NCI-H1436 treated with DMSO at 0.1 percent for 48 hours (cell line): ENCODE measurements at places on chromosomes 16 and 17.

GRCh38 chr17:83087788-83088360 lies 8.5 kb downstream of the METRNL start:
- no peak for DNase-seq

DNA sequence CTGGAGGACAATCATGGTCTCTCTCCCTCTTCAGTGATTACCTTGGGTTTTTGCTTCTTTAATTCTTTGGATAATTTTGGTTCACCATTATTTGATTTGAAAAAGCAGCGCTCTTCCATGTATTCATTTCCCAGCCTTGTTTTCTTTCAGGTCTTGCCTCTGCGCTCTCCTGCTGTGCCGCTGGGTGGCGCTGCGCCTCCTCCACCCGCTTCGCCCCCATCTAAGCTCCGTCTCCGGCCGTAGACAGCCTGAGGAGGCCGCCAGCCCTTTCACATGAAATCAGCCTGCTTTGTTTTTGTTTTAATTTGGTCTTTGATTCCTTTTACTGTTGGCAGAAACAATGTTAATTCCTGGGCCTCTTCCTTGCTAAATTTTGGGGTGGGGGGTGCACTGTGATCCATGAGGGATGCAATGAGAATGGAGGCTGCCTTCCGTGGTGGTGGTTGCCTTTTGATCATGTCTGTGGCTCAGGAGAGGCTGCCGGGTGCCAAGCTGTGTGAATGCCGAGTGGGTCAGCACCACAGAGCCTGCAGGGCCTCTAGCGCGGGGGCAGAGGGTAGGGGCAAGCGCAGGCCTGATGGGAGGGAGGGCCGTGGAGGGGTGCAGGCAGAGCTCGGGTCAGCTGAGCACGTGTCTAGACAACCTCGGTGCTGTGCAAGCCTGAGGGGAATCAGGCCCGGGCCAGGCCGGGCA lies 64.1 kb downstream of the PLD6 start:
- no peak for DNase-seq

- DNase-seq: no peak
These were observed 483 bp downstream of the RPA1 start for GRCh38 chr17:1830288-1830687.

- DNase-seq: no peak
These were observed 259.0 kb downstream of the CPPED1 start for GRCh38 chr16:12544477-12545296.

- DNase-seq: no peak
These were observed 10.3 kb downstream of the NT5M start for GRCh38 chr17:17313350-17313991.

- no peak for DNase-seq
These were observed 52.6 kb downstream of the PIGL start for GRCh38 chr17:16269658-16270057.

DNA sequence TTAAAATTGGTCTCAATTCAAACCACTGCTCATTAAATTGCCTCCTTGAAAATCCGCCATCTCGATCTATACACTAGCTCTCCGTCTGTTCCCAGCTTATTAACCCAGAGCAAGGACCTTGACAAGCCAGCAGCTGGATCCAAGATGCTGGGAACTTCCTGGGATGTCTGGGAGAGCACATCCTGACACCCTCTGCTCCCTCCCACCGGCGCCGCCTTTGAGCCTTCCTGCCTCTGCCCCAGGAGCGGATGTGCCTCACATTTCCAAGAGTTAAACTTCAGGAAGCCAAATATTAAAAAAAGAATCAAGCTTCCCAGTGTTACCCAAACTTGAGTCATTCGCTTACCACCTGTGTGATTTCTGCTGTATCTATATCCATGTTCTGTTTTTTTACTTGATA lies 107.9 kb downstream of the HAPSTR1 start:
- DNase-seq: no peak

- DNase-seq: no peak
These were observed 12.1 kb upstream of the FOXF1 start for GRCh38 chr16:86498155-86498670.

GRCh38 chr16:81717662-81718189 lies 61.4 kb upstream of the PLCG2 start:
- no peak for DNase-seq

DNA sequence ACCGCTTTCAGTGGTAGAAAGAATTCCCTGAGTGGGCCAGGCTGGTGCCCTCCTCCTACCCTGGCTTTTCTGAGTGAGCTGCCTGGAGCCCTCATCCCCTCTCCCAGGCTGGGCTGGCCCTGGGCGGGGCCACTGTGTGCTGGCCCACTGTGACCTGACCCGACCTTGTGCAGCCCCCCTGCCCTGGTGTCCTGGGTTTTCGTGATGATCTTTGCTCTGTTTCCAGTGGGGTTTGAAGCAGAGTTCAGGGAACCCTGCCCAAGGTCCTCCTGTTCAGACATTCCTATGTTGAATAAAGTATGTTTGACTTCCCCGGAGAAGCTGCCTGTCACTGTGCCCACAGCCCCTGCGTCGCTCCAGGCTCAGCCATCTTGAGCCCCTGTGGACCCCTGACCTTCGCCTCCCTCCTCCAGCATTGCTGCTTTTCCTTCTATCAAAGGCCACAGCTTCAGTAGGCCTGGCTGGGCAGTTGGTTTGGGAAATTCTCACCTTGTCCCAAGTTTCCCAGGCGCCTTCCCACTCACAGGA lies 13.7 kb upstream of the NAGLU start:
- DNase-seq: no peak

DNA sequence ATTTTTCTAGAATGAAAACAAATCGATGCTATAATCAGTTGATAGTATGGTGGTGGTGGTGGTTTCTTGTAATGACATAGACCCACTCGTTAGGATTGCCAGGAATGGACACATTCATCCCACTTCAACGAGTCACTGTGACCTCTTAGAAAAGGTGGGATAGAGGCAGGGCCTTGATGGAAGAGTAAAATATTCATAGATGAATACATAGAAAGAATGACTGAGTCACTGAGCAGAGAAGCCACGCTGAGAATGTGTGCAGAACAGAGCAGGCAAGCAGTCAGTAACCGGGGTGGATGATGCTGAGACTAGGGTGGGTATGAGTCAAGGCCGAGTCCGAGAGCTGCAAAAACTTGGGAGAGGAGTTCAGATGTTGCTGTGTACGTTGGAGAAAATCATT lies 129.9 kb downstream of the PITPNC1 start:
- no peak for DNase-seq
